Brain microvascular endothelial cell (primary cell): ENCODE measurements at places on chromosomes 3 and 15.

DNA sequence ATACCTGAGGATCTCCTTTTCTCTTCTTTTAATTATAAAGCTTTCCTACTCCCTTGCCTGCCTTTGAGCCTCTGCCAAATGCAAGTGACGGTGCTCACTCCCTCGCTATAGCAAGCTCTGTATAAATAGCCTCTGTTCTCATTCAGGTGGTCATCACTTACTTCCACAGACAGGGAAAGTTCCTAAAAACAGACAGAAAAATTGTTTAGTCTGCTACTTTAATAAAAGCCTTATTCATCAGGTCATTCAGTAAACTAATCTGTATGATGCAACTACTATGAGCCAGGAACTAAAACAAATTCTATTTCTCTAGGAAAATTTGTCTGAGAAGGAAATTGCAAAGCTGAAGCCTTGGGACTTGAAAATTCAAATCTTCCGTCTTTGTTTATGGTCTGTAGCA lies 10.2 kb upstream of the DLG1 start:
- DNase-seq, result no peak

DNA sequence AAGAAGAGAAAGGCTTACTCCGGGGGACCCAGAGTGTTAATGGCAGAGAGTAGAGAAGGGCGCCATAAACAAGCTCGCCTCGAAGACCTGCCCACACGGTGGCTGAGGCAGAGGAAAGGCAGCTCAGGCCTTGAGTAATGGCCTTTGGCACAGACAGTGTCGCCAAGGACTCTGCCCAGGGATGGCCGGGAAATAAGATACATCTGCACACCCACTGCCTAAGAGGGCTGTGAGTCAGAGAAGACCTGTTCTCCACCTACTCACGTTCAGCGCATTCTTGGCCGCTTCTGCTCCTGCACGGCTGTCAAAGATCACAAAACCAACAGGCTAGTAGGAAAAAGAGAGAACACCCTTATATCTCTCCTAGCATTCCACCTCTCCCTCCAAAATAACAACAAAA lies 26.2 kb downstream of the RBPMS2 start:
- peak; percentile 10 for DNase-seq

DNA sequence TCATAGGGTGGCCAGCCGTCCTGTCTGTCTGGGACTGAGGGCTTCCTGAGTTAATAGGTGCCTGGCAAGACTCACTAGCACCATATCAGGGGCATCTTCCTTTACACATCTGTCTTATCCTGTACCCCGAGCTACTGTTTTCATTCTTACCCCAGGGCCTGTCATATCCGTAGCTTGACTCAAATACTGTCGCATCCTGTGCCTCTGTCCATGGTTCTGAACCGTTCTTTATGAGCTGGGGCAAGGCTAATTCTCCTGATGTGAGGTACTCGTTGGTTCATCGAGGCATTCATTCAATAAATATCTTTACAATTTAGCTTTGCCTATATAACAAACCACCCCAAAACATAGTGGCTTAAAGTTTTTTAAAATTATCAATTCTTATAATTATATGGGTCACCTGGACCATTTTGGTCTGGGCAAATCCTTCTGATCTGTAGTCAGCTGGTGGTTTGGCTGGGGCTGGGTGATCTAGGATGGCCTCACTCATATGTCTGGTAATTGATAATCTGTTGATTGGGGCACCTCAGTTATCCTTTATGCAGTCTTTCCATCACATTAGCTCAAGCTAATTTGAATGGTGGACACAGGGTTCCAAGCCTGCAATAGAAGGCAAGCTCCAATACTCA lies 121.2 kb downstream of the TLE3 start:
- peak; percentile 28 for DNase-seq

DNA sequence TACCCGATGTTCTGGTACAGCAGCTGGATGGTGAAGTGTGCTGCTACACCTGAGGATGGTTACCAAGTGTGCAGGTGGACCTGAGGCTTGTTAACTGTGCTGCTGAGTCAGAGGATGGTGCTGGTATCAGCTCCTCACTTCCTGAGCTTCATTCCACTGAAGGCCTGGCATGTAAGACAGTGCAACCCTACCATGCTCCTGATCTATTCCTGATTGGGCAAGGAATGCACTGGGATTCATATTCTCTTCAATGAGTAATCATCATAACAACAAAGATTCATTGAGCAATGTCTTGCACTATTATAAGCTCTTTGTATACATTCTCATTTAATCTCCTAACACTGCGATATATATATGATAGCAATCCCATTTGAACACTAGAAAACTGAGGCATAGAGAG lies 62.9 kb upstream of the THSD4 start:
- DNase-seq, result peak; percentile 74

DNA sequence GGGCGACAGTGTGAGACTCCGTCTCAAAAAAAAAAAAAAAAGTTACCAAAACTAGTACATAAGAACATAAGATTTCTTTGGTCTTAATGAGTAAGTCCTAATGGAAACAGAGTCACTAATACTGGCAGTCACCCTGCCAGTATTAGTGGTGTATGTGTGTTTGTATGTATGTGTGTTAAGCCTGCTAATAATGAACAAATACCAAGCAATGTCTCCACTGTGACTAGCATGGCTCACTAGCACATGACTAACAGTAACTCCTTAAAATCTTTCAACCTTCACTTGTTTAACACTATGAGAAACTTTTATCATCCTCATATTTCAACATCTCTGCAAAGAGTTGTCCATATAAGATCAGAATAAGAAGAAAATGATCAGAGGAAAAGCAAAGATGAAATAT lies 231.0 kb upstream of the ATP11B start:
- no peak for DNase-seq

- DNase-seq, result no peak
Observed at GRCh38 chr15:70132139-70132538, 34.4 kb upstream of the TLE3 start.
